ENCODE measurements at places on chromosomes 1 and 21.

DNA sequence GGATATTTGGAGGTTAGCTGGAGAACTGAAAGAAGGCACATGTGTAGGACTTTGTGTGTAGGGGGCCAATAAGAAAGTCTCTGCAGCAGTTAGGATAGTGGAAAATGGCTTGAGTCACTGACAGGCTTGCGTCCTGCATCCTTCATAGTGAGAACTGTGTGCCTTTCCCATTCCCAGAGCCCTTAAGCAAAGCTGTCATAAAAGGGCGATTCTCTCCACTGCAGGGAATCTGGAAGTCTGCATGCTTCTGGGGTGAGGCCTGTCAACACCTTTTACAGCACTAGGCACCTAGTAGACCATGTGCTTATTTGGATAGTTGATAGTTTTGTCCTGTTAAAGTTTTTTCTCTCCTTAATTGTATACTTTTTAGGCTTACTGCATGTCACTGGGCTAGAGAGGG lies 39.4 kb upstream of the MACF1 start:
- DNase-seq, result no peak

GRCh38 chr1:197083474-197083873 lies 16.4 kb upstream of the F13B start:
- no peak for DNase-seq

- no peak for DNase-seq
Observed at GRCh38 chr1:200837931-200838571, 34.7 kb upstream of the GPR25 start.

- no peak for DNase-seq
Observed at GRCh38 chr1:230610589-230610988, 31.7 kb upstream of the COG2 start.

- no peak for DNase-seq
Observed at GRCh38 chr1:84121360-84121759, 22.7 kb upstream of the PRKACB start.

GRCh38 chr1:181216591-181216994 lies 128.1 kb downstream of the IER5 start:
- DNase-seq, result no peak

GRCh38 chr1:180185971-180186645 lies 31.4 kb downstream of the QSOX1 start:
- DNase-seq, result no peak

GRCh38 chr1:157183870-157184269 lies 45.7 kb upstream of the ETV3 start:
- no peak for DNase-seq

DNA sequence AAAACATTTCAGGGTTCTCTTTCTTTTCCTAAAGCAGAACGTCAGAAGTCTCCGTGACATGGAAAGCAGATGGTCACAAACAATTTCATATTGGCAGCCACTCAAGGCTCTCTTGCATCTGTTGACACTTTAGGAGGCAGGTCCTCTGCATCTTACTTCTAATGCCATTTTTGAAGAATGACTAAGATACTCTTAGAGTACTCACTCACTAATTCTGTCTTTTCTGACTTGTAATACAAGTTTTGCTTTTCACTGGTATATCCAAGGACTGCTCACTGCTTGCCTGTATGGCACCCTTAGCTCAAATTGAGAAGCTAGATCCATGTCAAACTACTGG lies 68.3 kb downstream of the PRRX1 start:
- DNase-seq, result no peak

DNA sequence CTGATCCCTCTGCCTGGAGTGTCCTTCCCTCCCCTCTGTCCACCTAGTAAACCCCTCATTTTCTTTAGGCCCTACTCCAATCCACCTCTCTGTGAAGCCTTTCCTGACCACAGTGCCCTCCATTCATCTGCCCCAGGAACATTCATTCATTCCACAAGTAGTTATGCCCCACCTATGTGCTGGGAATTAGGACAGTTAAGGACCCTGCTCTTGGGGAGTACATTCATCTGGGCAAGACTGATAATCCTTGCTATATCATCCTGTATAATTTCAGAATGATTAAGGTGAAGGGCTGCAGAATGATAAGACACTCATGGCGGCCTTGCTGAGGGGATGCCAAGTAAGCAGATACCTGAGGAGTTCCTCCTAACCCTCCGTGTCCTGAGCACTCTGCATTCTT lies 10.3 kb upstream of the FAM20B start:
- no peak for DNase-seq

DNA sequence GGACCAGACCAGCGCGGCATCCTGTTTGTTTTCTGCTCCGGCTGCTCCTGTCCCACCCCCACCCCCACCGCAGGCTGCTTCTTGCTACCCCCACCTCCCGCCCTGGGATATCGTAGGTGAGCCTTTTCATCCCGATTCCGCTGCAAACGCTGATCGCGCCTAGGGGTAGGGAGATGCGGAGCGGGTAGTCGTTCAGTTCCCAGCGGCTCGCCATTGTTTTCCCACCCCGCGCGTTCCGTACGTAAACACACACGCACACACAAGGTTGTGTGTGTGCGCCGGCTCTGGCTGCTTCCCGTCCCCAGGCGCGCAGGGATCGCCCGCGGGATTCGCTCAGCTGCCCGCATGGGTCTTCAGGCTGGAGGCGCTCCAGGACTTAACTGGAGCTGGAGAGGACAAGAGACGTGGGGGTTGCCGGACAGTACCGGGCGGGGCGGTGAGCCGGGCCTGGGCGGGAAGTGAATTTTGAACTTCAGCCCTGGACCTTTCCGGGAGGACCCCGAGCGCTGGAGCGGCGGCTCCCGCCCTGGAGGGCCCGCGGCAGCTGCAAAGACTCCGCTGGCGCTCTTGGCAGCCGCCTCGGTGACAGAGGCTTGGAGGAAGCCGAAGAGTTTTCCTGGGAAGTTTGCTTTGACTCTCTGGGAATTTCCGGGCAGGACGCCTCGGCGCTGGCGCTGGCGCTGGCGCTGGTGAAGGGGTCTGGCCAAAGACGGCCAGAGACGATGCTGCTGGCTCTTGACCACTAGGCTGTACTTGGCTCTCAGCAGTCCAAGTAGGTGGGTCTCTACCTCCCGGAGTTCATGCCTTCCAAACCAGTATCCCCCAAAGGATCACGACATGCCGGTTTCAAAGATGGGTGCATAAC lies 1.6 kb downstream of the SOX13 start:
- no peak for DNase-seq

DNA sequence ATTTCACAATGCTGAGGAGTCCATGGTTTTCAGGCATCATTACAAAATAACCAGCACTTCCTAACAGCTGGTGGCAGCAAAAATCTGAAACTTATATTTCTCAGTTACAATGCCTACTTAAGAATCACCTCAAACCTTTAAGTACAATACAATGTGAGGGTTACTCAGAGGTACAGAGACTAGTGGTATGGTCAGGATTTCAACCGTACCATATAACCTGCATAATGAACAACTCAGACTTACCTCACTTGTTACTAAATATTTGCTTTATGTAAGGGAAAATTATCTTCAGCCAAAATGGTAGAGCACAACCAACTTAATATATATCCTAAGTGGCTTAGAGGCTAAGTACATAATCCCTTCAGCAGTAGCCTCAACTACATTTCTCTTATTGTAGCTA lies 344.5 kb downstream of the SMYD3 start:
- no peak for DNase-seq

DNA sequence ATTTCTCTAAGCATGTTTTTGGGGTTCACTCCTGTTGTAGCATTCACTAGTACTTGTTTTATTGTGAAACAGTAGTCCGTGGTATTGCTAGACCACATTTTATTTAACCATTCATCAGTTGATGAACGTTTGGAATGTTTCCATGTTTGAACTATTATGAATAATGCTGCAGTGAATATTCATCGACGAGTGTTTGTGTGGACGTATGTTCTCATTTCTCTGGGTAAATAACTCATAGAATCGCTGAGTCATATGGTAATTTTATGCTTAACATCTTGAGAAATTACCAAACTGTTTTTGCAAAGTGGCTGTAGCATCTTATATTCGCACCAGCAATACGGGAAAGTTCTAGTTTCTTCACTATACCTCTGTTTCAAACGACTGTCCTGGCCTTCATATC lies 28.0 kb upstream of the KAZN start:
- no peak for DNase-seq

- no peak for DNase-seq
Observed at GRCh38 chr1:167262836-167263235, 42.1 kb downstream of the POU2F1 start.

DNA sequence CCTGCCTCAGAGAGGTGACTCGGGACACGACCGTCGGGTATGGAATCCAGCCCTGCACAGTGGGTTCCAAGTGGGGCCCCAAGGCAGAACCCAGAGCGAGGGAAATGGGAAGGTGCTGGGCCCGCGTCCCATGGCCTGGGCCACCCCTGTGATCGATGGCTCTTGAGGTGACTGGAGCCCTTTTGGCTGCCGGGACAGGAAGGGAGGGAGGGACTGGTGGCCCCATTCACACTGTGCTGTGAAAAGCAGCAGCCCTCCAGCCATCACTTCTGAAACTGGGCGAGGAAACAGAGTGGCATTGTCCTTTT lies 110.4 kb upstream of the IFFO2 start:
- no peak for DNase-seq

DNA sequence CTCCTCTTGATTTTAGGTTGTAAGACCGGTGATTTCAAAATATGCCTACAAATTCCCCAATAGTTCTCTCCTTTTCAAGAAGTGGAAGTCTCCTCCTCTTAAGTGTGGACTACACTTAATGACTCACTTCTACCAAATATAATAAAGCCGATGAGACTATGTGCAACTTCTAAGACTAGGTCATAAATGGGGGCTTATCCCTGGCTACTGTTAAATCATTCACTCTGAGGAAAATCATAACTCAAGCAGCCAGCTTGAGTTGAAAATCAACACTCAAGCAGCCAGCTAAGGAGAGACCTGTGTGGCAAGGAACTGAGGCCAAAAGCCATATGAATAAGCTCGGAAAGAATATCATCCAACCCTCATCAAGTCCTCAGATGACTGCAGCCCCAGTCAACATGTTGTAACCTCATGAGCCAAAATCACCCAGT lies 49.6 kb upstream of the PSMG1 start:
- DNase-seq, result no peak

DNA sequence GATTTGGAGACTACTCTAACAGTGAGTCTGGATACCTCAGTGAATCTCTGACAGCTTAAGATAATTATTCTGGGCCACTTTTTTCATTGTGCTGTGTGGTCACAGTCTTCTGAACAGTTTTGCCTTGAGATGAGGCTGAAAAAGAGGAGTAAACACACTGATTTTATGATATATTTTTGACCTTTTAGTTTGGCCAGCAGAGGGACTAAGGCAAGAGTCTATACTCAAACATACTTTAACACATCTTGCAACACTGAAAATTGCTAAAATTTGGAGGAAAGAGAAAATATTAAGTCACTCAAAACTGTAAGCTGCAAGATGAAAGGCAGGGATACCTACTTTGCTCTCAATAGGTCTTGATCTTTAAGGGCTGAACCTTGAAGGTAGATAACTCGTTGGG lies 182.7 kb downstream of the KCNT2 start:
- no peak for DNase-seq

GRCh38 chr21:34877485-34878128 lies 171.5 kb downstream of the RUNX1 start:
- no peak for DNase-seq

- no peak for DNase-seq
Observed at GRCh38 chr1:89699451-89699986, 66.6 kb downstream of the LRRC8C start.

DNA sequence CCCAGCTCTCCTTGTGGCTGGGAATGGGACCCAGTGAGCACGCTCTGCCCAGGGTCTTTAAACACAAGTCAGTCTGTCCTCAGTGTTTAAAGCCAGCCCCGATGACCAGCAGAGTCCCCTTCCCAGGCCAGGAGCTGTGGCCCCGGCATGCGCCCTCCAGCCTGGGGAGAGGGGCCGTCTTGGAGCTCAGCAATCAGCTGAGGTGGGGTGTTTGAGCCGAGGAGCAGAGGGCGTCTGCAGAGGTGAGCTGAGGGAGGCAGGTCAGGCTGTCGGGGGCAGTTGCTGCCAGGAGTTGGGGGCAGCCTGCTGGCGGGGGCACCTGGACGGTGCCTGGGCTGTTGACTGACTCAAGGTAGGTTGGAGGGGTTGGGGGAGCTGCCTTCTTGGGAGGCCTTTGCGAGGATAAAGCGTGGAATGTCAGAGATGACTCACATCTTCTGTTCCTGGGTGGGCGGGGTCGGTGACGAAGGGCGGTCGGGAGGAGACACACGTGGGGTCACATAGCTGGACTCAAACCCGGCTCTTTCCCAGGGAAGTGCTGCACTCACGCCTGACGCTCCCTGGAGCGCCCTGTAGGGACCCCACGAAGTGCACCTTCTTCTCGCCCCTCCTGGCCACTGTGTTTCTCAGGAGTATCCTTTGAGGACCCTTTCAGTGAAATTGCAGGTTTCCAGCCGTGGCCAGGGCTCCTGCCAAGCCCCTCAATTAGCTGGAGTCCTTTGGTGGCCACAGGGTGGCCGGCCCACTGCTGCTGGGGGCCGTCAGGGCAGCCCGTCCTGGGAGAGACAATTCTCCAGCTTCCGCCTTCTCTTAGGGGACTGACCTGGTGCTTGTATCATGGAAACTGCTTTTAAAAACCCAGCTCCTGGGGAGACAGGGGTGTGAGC lies 86.2 kb downstream of the SIK1 start:
- no peak for DNase-seq

GRCh38 chr1:61097317-61097716 lies 15.0 kb downstream of the NFIA start:
- DNase-seq, result no peak

GRCh38 chr21:43305811-43306311 lies 121.1 kb downstream of the SIK1 start:
- no peak for DNase-seq

- no peak for DNase-seq
Observed at GRCh38 chr1:39713557-39713956, 22.3 kb upstream of the HPCAL4 start.

DNA sequence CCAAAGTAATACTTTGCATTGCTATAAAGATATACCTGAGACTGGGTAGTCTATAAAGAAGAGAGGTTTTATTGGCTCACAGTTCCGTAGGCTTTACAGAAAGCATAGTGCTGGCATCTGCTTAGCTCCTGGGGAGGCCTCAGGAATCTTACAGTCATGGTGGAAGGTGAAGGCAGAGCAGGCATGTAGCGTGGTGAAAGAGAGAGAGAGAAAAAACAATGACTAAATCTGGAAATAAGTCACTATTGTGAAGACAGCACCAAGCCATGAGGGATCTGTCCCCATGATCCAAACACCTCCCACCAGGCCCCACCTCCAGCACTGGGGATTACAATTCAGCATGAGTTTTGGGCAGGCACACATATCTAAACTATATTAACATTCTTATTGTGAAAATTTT lies 30.4 kb downstream of the SLC30A7 start:
- no peak for DNase-seq

GRCh38 chr1:3109355-3109754 lies 40.4 kb downstream of the PRDM16 start:
- DNase-seq, result no peak

- no peak for DNase-seq
Observed at GRCh38 chr1:110235181-110235833, 25.2 kb downstream of the KCNC4 start.

Data from CD4-positive, alpha-beta T cell treated with Interleukin-10 for 1 hour (primary cell).